Ovary (tissue), 10 donors: ENCODE measurements at places on chromosomes 2 and 18. TPM values are rescaled to one million over a fixed set of nuclear protein-coding genes. Genes with fewer than 3 reads are reported as not detected.

The HOXD10 gene
- 2.1 TPM for total RNA-seq

The ERFE gene
- not detected for total RNA-seq

The MPPE1 gene
- total RNA-seq, result 25.5 TPM

The CNRIP1 gene
- 55.7 TPM for total RNA-seq

DNA sequence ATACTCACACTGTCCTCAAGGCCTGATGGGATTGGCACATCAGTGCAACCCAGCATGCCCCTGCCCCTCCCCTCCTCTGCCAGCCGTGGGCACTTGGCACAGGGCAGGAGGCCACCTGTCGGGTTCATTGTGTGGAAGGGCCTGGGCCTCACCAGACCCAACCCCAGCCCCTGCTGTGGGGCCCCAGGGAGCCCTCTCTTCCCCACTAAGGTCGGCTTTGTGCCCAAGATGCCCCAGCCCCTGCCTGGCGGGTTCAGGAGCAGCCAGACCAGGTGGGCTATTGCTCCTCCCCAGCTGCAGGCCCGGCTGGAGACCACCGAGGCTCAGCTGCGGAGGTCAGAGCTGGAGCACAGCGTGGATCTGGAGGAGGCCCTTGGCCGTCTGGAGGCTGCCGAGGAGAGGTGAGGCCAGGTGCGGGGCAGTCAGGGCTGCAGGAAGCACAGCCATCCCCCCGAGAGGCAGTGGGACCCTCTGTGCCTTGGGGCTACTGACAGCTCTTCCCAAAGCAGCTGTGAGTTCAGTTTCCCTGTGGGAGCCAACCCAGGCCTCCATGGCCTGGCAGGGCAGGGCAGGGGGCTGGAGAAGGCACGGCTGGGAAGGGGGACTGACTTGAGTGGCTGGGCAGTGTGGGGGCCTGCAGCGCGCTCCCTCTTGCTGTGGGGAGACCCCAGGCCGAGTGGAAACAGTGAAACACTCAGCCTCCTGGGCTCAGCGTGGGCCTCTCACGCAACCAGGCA, 16.3 kb downstream of the CROCC2 start:
- DNase-seq, result peak; percentile 32

- no peak for DNase-seq
Measured at GRCh38 chr18:45782662-45783061, 42.8 kb upstream of the SIGLEC15 start.

- no peak for DNase-seq
Measured at GRCh38 chr2:112959109-112959812, 18.5 kb upstream of the IL36G start.

GRCh38 chr18:77106331-77106730, 26.3 kb downstream of the MBP start:
- DNase-seq, result peak; percentile 45

GRCh38 chr18:53886058-53886457, 338.4 kb downstream of the MBD2 start:
- no peak for DNase-seq

DNA sequence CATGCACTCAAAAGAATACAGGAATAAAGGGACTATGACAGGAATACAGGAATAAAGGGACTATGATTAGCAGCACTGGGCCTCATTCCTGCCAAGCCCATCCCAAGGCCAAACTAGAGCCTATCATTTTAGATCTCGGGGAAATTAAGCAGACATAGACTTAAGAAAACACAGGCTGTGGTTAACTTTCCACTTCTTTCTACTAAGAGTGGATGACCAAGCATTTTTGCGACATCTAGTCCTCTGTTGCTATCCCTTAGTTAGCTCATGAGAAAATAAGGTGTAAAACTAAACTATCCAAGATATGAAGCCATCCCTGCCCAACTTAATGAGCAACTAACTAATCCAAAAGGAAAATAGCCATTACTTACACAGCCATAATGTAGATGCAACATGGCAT, 5.9 kb downstream of the LYPD1 start:
- DNase-seq, result no peak

DNA sequence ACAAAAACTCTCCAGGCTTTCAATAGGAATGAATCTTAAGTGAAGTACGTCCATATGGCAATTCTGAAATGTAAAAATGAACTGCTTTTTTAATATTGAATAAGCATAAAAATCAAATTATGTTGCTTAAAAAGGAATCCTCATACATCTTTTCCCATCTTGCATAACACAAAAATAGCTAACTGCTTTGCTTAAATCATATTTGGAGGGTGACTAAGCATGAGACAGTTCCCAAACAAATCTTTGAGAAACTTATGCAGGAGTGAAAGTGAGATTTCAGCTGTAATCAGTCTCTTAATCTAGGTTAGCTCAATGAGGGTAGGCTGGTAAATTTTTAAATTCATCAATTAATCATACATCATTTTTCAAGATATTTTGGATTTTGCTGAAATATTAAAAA, 111.5 kb downstream of the MBD5 start:
- no peak for DNase-seq

DNA sequence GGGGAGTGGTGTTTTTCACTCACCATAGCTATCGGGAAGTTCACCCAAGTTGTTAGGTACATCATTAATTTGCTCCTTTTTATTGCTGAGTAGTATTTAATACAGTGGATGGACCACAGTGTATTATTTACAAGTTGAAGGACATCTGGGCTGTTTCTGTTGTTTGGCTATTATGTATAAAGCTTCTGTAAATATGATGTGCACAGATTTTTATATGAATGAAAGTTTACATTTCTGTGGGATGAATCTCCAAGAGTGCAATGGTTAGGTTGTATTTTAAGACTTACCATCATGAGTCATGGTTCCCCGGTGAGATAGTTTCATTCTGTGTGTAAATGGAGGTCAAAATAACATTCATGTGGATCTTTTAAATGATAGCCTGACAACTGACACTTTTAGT, 337.4 kb downstream of the PTPRM start:
- no peak for DNase-seq

- DNase-seq, result no peak
Measured at GRCh38 chr2:204072443-204073324, 136.1 kb downstream of the ICOS start.

GRCh38 chr18:63795606-63796005, 20.4 kb downstream of the SERPINB7 start:
- no peak for DNase-seq

GRCh38 chr2:37098416-37099118, 14.2 kb downstream of the GPATCH11 start:
- no peak for DNase-seq

DNA sequence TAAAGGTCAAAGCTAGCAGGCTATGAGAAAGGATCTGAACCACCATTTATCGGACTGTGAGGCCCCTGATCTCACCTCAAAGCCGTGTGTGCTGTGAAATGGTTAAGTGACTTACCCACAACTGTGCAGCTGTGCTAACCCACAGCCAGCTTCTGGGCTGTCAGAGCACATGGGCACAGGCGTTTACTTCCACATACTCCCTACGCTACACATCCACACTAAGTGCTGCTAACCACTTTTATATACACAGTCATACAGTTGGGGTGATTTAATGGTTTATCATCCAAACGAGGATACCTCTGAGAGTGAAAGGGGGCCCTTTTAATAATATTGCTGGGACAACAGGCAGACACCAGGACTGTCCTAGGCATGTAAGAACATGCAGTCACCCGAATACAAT, 37.3 kb downstream of the CYRIA start:
- no peak for DNase-seq

- no peak for DNase-seq
Measured at GRCh38 chr2:239700686-239701345, 300.0 kb upstream of the HDAC4 start.

DNA sequence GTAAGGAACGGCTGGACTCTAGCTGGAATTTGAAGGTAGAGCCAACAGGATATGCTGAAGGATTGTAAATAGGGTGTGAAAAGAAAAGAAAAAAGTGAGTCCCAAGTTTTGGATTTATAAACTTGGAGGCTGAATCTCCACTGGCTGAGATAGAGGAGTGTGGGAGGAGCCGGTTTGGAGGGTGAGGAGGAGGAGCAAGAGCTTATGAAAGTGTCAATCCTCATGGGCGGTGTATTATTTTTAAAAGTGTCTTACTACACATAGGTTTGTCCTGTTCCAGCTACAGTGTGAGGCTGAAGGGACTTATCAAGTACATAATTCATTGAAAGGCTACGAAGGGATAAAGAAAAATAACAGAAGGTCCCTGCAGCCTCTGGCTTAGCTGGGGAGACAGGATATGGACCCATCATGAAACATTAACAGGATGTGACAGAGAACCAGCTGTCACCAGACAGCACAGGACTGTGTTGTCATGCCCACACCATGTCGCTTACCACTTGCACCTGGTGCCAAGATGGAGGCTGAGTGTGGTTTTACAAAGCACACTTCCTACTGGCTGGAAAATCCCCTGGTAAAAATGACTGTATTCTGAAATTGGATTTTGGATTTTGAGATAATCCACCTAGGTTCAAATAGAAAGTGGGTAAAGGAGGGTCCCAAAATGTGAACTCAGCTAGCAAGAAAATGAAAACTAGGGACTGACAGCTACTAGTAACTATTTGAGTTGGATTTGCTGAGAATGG, 2.5 kb upstream of the MREG start:
- DNase-seq, result no peak
